ENCODE measurements at places on chromosomes 12 and 14. TPM values are rescaled to one million over a fixed set of nuclear protein-coding genes. Genes with fewer than 3 reads are reported as not detected.

The CEBPE gene
- not detected for total RNA-seq

- DNase-seq: no peak
These were observed 46.7 kb upstream of the FICD start for GRCh38 chr12:108468196-108468968.

DNA sequence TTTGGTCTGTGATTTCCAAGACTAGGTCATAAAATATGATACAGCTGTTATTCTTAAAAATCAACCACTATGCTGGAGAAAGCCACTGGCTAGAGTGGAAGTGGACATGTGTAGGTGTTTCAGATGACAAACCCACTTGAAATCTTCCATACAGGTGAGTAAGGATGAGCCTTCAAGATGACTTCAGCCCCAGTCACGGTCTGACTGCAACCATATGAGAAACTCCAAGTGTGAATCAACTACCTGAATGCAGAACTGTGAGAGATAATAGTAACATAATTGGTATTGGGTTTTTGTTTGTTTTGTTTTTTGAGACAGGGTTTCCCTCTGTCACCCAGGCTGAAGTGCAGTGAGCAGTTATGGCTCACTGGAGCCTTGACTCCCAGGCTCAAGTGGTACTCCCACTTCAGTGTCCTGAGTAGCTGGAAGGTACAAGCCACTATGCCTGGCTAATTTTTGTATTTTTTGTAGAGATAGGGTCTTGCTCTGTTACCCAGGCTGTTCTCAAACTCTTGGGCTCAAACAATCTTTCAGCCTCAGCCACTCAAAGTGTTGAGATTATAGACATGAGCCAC lies 273.3 kb upstream of the LRIG3 start:
- no peak for DNase-seq

DNA sequence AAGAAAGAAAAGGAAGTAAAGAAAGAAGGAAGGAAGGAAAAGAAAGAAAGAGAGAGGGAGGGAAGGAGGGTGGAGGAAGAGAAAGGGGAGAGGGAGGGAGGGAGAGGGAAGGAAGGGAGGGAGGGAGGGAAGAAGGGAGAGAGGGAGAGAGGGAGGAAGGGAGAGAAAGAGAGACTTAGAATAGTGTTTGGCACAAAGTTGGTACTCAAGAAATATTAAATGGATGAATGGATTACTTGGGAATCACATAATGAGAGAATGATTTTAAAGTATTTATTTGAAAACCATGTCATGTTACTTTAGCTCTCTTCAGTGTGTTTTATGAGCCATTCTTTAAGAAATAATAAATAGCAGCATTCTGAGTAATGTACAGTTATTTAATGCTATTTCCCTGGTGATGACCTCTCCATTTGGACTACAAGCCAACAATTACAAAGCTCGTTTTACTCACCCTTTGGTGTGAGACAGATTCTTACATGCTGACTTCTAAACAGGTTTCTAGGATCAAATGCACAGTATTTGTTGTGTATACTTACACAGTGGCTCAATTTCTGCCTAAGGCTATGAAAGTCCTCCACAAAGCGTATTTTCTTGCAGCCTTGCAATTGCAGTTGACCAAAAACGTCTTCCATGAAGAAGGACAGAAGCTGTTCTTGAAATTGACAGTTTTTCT lies 861 bp downstream of the IL26 start:
- DNase-seq: no peak

DNA sequence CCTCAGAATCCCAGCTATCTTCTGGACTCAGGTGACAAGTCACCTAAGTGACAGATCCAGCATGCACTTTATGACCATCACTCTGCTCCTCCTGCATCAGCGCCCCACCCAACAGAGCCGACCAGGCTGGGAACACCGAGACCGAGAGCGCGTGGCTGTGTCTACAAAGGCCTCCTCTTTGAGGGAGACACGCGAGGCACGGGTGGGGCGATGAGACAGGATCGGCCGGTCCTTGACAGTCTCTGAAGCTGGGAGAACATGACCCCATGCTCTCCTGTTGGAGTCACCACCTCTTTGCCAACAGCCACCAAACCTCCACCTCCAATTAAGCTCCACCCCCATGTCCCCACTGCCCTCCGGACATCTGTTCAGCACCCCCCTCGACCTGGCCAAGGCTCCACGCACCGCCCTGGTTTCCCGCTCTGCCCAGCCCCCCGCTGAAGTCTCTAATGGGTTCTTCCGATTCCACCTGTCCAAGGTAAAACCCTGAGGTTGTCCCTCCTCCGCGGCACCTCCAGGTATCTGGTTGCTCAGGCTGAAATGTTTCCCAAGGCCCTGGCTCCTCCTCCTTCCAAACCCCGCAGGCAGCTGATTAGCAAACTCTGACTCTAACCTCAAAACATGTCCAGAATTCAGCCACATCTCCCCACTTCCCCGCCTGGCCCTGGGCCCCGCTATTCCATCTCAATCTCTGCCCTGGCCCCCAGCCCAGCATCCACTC lies 31.5 kb downstream of the HSP90AA1 start:
- peak; percentile 60 for DNase-seq

DNA sequence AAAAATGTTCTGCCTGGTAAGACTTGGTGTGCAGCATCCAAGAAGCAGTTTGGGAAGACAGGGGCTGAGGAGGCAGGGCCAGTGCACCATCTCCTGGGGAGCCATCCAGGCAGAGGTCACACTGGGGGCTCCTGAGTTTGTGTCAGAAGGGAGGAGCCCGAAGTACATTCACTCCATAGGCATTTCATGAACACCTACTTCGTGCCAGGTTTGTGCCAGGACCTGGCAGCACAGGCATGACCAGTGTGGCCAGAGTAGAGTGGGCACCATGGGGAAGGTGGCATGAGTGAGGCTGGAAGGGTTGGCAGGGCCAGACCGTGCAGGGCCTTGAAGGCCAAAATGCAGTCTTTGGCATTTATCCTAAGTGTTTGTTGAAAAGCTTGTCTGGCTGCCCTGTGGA lies 86.5 kb upstream of the RIN3 start:
- DNase-seq: no peak

The FAM222A gene
- total RNA-seq: 7.6 TPM

DNA sequence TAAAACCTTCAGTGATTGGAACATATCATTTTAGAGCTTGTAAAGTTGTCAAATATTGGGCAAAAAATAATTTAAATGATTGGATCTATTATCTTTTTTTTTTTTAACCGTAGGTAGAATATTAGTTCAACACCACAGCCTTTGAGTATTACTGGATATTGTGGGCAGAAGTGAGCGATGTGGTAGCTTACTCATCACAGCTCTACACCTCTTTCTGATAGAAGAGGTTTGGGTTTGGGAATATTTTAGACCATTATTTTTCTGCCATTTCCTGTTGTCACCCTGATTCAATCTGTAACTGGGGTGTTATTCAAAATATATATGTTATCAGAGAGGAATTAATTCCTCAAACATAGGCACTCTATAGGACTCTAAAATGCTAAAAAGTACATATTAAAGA lies 34.8 kb upstream of the SLC38A2 start:
- DNase-seq: no peak

- no peak for DNase-seq
These were observed 12.4 kb downstream of the CALM1 start for GRCh38 chr14:90409209-90409730.

The PMCH gene
- not detected for total RNA-seq

DNA sequence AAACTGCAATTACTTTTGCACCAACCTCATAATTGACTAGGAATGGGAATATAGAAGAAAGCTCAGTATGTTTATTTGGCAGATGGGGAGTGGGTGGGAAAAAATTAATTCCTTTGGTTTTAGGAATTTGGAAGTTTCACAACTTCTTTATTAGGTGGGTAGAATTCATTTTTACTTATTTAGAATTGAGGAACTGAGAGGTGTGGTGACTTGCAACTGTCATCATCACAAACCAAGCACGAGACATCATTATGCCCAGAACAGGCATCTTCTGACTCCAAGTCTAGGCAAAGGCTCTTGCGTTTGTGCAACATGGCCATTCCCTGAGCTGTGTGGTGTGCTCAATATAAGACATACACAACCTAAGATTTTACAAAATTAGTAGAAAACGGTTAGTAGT lies 380.0 kb downstream of the ATP23 start:
- no peak for DNase-seq

- DNase-seq: peak; percentile 58
These were observed 899 bp upstream of the COL2A1 start for GRCh38 chr12:48005001-48005749.

- no peak for DNase-seq
These were observed 483.3 kb downstream of the VRK1 start for GRCh38 chr14:97280526-97280925.

The GDF3 gene
- total RNA-seq: not detected
